ENCODE measurements at places on chromosomes 5 and 9. TPM values are rescaled to one million over a fixed set of nuclear protein-coding genes. Genes with fewer than 3 reads are reported as not detected.

Gene BHMT2
- total RNA-seq, result not detected

Gene SVEP1
- 0.05 TPM for total RNA-seq

Gene CDC20B
- total RNA-seq, result 0.08 TPM

Gene JAKMIP2
- total RNA-seq, result not detected

Gene RECK
- 13.2 TPM for total RNA-seq

Gene TXNDC8
- not detected for total RNA-seq

Gene NR5A1
- total RNA-seq, result 2.5 TPM
